Activated CD4-positive, CD25-positive, alpha-beta regulatory T cell treated with anti-CD3 and anti-CD28 coated beads, Interleukin-2, amount 50 U/mL, for 24 hours (primary cell): ENCODE measurements at places on chromosomes 7 and 10.
A peak's percentile ranks its signal among the peaks of the same experiment; 100 is the strongest.

DNA sequence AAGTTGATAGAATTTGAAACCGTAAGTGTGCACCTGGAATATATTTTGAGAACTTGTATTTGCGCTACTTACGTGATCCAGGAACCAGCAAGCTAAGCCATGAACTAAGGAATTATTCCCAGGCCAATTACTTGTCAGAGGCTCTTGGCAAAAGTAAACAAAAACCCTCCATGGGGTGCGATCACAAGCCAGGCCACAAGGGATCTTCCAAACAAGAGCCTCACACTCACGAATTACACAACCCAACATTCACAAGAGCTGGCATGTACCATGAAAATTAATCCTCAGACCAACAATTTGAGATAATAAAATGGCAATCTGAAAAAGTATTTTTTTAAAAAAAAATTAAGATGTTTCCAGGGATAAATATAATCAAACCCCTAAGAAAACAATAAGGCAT, 467.0 kb upstream of the AKR1E2 start:
- no peak for ATAC-seq

DNA sequence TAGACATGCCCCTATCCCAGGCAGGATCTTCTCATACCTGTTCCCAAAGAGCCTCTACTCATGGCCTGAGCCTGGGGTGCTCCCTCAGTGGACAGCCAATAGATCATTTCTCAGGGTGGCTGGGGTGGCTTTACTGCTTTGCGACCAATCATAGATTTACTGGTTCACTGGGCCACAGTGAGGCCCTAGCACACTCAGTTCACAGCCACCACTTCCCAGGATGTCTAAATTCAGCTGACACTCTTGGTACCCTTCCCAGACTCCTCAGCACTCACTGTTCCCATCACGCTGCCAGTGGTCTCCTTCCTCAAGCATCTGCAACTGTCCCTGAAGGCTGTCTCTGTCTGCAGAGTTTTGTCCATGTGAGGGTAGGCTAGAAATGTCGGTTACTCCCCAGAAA, 50.6 kb downstream of the ARHGAP22 start:
- ATAC-seq, result no peak

DNA sequence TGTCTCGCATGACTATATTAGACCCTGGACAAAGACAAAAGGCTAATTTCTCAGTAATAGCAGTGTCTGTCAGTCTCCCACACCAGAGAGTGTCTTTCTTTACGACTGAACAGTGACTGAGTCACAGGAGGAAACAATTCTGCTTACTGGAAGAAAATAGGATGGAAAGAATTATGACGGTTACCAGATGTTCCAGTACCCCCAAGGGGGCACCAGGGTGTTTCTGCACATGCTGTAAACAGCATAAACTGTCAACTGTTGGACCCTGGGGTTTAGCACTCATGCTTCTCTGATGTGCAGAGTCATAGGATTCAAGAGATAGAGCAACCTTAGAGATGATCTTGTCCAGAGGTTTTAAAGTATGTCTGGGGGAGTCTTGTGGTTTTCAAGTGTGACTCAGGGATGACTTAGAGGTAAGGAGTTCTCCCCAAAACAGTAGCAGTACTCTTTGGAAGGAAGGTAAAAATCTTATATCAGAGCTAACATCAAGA, 291.7 kb downstream of the THSD7A start:
- no peak for ATAC-seq

DNA sequence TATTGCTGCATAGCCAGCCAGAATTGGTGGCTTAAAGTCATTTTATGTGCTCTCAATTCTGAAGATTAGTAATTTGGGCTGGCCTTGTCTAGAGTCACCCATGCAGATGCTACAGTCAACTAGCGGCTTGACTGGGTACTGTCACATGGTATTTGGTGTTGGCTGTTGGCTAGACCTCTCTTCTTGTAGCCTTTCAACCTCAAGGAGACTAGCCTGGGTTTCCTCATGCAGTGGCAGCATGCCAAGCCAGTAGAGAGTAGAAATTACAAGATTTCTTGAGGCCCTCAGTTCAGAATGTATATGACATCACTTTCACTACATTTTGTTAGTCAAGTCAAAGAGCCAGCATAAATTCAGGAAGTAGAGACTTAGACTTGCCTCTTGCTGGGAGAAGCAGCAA, 3.7 kb upstream of the ZNF800 start:
- ATAC-seq, result no peak

GRCh38 chr7:116854132-116854531, 8.3 kb upstream of the CAPZA2 start:
- ATAC-seq, result no peak

GRCh38 chr7:86925221-86925620, 134.2 kb downstream of the ELAPOR2 start:
- no peak for ATAC-seq

- ATAC-seq, result no peak
Measured at GRCh38 chr10:34864149-34865067, 49.3 kb upstream of the PARD3 start.

DNA sequence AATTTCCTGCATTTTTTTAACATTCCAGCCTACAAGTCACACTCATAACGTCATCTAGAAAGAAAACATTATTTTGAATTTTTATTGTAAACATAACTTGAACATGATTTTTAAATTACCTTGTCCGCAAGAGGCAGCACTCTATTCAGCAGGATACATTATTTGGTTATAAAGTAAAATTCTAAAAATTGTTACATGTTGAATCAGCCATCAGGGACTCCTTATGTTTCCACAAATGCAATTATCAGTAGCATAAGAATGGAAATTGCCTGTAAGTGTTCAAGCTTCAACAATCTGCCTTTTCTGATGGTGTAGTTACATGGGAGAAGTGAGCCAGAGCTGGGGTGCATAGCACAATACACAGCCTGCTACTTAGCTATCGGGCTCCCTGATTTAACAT, 97.5 kb downstream of the ZNF365 start:
- ATAC-seq, result no peak

- peak; percentile 51 for ATAC-seq
Measured at GRCh38 chr7:143205560-143206293, 16.1 kb upstream of the TAS2R40 start.

DNA sequence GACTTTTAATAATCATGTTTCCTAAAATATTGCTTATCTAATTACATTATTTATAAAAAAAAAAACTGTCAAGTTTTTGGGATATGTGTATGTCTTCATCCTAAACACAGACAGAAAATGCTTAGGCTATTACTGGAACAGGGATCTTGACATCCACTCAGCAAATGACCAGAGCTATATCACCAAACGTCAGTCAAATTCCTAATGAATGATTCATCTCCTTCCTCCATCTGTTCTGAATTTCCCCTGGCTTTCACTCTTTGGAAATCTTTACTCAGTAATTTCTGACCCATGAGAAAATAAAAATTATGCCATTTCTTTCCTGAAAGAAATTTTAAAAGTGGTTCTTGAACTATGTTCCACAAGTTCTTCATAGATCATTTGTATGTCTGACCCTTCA, 552.4 kb upstream of the KCND2 start:
- no peak for ATAC-seq

GRCh38 chr10:49600781-49601400, 9.2 kb upstream of the SLC18A3 start:
- ATAC-seq, result no peak

- no peak for ATAC-seq
Measured at GRCh38 chr7:99863847-99864440, 12.9 kb downstream of the OR2AE1 start.

- no peak for ATAC-seq
Measured at GRCh38 chr10:80462299-80462980, 8.3 kb downstream of the TSPAN14 start.

- no peak for ATAC-seq
Measured at GRCh38 chr10:122281018-122281626, 10.0 kb downstream of the BTBD16 start.

DNA sequence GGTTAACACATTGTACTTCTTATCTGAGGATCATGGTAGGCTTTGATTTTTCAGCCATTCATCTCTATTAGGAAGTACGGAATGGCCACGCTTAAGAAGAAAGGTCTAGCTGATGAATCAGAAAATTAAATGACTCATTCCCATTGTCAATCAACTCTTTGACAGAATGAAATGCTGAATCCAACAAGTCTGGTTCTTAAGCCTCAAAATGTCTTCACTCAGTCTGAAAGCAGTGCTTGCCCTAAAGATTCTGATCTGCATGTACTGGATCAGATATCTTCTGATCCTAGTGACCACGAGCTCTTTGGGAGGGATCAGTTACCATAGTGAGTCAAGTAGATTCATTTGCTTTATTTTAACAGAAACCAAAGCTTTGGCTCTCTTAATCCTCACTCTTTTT, 5.7 kb upstream of the CELF2 start:
- peak; percentile 32 for ATAC-seq

- ATAC-seq, result peak; percentile 31
Measured at GRCh38 chr7:44489955-44490350, 505 bp downstream of the NUDCD3 start.

- no peak for ATAC-seq
Measured at GRCh38 chr7:135235841-135236240, 2.2 kb downstream of the STRA8 start.

GRCh38 chr10:109866995-109867635, 56.2 kb downstream of the XPNPEP1 start:
- no peak for ATAC-seq

- ATAC-seq, result no peak
Measured at GRCh38 chr7:146713205-146713604, 596.6 kb downstream of the CNTNAP2 start.

GRCh38 chr10:97770255-97770654, 1.5 kb downstream of the SFRP5 start:
- ATAC-seq, result no peak

DNA sequence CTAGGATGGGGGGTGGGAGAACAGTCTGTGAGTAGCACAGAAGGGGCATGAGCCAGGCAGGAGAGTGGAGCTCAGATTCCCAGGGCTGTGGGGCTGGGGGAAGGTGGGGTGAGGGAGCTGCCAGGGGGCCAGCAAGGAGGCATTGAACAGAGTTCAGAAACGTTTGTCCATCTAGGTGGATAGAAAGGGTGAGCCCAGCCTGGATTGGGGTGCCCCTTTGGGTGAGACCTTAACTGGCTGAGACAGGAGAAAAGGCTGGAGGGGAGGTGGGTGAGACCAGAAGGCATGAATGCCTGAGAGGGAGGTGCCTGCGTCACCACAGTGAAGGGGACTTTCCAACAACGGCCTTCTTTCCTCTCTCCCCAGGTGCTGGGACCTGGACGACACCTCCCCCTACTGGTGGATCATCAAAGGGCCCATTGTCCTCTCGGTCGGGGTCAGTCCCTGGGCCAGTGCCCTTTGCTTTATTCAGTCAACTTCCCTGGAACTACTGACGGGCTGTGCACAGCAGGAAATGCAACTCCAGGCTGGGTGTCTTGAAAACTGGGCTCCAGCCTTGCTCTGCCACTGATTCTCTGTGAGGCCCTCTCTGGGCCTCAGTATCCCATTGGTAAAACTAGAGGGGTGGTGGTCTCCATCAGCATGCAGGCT, 11.0 kb downstream of the GHRHR start:
- peak; percentile 74 for ATAC-seq

DNA sequence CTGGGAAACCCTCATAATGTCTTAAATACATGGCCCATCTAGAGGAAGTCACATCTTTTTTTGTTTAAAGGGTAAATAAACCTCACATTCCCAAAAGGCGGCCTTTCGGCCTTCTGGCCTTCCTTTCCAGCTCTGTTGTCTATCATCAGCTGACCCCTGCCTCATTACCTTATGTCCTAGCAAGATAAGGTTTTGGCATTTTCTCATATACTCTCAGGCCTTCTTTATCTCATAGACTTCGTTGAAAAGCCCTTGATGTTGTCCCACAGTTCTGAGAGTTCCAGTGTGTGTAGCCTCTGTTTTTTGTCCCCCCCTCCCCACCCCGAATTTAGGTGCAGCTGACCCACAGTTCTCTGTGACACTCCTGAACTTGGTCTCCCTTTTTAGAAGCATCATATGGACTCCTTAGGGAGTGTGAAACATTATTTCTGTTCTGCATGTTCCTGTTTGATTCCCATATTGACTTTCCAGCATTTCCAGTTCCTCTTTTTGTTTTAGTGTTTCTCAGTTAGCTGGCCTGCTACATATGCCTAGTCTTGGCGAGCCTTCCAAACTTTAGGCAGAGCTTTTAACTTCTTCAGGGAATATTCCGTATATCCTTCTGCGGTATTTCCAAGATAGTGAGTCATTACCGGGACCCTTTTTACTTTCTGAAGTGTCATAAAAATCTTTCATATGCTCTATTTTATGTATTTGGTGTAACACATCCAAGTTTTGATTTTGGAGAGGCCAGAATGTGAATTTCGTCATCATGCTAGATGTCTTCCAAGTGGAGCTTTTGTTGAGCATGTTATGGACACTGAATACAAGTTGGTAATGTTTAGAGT, 138.5 kb downstream of the LRRC4 start:
- ATAC-seq, result no peak

GRCh38 chr7:121097577-121097976, 109.1 kb downstream of the CPED1 start:
- ATAC-seq, result no peak

GRCh38 chr10:31062856-31063255, 31.2 kb upstream of the ZNF438 start:
- ATAC-seq, result no peak

GRCh38 chr10:120432209-120432608, 24.8 kb upstream of the PLPP4 start:
- no peak for ATAC-seq

DNA sequence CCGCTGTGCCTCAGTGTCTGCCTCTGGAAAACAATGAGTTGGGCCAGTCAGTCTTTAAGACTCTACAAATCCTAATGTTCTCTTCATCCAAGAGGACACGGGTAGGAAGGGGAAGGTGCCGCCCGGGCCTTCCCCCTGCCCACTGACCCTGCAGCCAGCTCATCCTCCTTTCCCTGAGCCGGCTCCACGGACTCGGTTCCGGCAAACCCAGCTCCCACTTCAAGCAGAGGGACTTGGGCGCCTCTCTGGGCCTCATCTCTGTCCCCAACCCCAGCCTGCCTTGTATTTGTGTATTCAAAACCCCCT, 95.6 kb downstream of the C10orf105 start:
- no peak for ATAC-seq

- no peak for ATAC-seq
Measured at GRCh38 chr7:69678494-69679187, 80.4 kb downstream of the AUTS2 start.

DNA sequence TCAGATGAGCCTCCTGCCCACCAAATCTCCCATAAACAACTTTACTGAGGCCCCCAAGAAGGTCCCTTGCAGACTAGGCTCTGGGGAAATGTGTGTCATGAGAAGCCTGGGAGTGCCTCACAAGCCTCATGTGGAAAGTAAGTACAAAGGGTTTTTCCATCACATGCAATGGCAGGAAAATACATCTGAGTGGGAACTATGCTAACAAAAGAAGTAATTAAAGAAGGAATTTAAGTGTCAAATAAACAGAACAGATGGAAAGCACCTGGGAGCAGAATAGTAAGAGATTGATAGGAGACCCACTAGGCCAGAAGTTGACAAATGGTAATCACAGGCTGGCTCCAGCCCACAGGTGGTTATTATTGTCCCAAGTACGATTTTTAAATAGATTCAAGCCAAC, 20.5 kb downstream of the GSAP start:
- ATAC-seq, result no peak

DNA sequence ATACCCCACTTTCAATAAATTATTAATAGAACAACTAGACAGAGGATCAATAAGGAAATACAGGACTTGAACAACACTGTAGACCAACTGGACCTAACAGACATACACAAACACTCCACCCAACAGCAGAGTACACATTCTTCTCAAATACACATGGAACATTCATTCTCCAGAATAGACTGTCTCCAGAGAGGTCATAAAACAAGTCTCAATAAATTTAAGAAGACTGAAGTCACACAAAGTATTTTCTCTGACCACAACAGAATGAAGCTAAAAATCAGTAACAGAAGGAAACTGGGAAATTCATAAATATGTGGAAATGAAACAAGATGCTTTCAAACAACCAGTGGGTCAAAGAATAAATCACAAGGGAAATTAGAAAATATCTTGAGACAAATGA, 119.8 kb downstream of the SMURF1 start:
- ATAC-seq, result no peak

GRCh38 chr10:46544989-46545791, 11.3 kb downstream of the GPRIN2 start:
- ATAC-seq, result no peak
